Body of pancreas (tissue), 4 donors: ENCODE measurements at places on chromosomes 7 and 10.

DNA sequence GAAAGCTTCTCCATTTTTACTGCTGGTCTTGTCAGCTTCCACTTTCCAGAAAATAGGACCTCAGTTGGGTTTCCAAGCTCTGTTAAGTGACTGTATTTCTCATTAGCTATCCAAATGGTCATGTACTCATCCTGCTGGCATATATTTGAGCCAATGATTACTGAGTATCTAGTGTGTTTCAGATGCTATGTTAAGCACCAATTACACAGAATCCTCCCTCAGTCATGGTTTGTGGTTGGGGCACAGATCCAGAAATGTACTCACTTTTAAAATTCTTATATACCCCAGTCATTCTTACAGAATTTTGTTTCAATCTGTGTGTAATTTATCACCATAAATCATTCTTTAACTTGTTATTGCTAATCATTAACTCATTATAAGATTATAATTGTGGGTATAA, 362.3 kb upstream of the MTPN start:
- no peak overlapping the region for H3K4me3 ChIP-seq
- H3K27ac ChIP-seq: no peak overlapping the region
- no peaks in the 10 kb centered on the region for H3K4me1 ChIP-seq
- no peaks in the 10 kb centered on the region for H3K27me3 ChIP-seq

DNA sequence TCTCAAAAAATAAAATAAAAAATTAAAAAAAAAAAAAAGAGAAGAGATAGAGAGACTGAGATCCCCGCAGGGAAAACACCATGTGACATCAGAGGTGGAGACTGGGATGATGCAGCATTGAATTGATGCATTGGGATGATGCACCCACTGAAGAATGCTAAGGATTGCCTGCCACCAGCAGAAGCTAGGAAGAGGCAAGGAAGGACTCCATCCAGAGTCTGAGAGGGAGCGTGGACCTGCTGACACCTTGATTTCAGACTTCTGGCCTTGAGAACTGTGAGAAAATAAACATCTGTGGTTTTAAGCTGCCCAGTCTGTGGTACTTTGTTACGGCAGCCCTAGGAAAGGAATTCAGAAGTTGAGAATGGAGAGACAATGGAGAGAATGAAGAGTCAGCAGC, 89.8 kb upstream of the PRPS1L1 start:
- no peaks in the 10 kb centered on the region for H3K4me1 ChIP-seq
- no peaks in the 10 kb centered on the region for H3K36me3 ChIP-seq
- no peak overlapping the region for H3K4me3 ChIP-seq
- DNase-seq: peak; percentile 19
- H3K27me3 ChIP-seq: no peaks in the 10 kb centered on the region
- no peak overlapping the region for H3K27ac ChIP-seq

GRCh38 chr10:121591186-121591585, 7.1 kb downstream of the FGFR2 start:
- no peaks in the 10 kb centered on the region for H3K27me3 ChIP-seq
- peak overlapping the region; percentile 49 for H3K27ac ChIP-seq
- no peaks in the 10 kb centered on the region for H3K36me3 ChIP-seq
- no peak for DNase-seq

- H3K4me1 ChIP-seq: peaks cover 5% of the 10 kb centered on the region
- H3K36me3 ChIP-seq: no peaks in the 10 kb centered on the region
- no peak for DNase-seq
- H3K4me3 ChIP-seq: no peak overlapping the region
- no peak overlapping the region for H3K27ac ChIP-seq
- peaks cover 9% of the 10 kb centered on the region for H3K27me3 ChIP-seq
Measured at GRCh38 chr10:69807696-69808095, 6.0 kb downstream of the COL13A1 start.

GRCh38 chr10:82750538-82750937, 875.5 kb downstream of the NRG3 start:
- no peaks in the 10 kb centered on the region for H3K27me3 ChIP-seq
- no peak overlapping the region for H3K27ac ChIP-seq
- H3K4me1 ChIP-seq: no peaks in the 10 kb centered on the region
- H3K4me3 ChIP-seq: no peak overlapping the region

- no peaks in the 10 kb centered on the region for H3K27me3 ChIP-seq
- no peaks in the 10 kb centered on the region for H3K4me1 ChIP-seq
- no peaks in the 10 kb centered on the region for H3K36me3 ChIP-seq
- H3K27ac ChIP-seq: no peak overlapping the region
Measured at GRCh38 chr10:16870331-16870730, 53.1 kb upstream of the RSU1 start.

GRCh38 chr7:159017741-159018140, 126.9 kb downstream of the VIPR2 start:
- no peaks in the 10 kb centered on the region for H3K36me3 ChIP-seq
- no peak for DNase-seq
- no peaks in the 10 kb centered on the region for H3K27me3 ChIP-seq
- H3K27ac ChIP-seq: no peak overlapping the region
- H3K4me3 ChIP-seq: no peak overlapping the region

DNA sequence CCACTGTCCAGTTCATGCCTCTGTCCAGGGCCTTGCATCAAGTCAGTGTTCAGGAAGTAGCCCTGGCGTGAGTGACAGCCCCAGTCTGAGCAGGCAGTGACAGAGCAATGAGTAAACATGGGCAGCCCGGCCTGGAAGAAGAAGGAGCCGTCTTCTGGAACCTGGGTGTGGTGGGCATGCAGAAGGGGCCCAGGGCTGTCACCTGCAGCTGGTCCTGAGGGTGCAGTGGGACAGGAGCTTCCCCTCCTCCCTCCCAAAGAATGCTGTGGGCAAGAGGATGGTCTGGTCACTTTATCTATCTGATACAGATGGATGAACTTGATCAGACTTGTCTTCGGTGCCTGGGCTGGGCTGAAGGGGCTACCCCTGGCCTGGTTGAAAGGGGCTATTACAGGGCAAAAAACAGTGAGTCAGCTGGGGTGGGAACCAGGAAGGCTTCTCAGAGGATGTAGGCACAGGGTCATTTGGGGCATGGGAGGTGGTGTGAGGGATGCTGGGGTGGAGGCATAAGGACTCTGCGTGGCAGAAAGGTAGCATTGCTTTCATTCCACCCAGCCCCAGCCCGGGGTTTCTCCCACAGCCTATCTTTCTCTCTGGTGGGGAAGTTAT, 42.7 kb upstream of the PPIF start:
- no peak overlapping the region for H3K27ac ChIP-seq
- H3K36me3 ChIP-seq: peaks cover 58% of the 10 kb centered on the region
- DNase-seq: no peak
- H3K27me3 ChIP-seq: no peaks in the 10 kb centered on the region

- H3K36me3 ChIP-seq: no peaks in the 10 kb centered on the region
- peaks cover 9% of the 10 kb centered on the region for H3K4me1 ChIP-seq
- no peaks in the 10 kb centered on the region for H3K27me3 ChIP-seq
- H3K27ac ChIP-seq: no peak overlapping the region
Measured at GRCh38 chr7:27961255-27961654, 219.3 kb downstream of the JAZF1 start.

DNA sequence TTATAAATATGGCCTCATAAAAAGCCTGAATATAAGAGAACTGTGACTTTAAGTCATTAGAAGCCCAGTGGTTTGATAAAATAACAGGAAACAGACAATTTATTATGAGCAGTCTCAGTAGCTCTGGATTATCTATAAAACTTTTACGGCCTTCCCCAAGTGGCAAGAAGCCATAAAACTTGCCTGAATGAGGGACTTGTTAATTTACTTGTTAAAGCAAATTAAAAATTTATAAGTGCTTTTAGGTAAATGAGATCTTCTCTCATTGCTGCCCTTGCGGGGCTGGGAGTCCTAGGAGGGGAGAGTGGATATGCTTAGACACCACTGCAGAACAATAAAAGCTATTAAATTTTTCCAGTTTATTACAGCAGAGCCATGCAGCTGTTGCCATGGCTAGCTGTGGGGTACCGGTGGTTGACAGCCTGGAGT, 499.9 kb downstream of the AUTS2 start:
- no peak for DNase-seq
- no peak overlapping the region for H3K4me3 ChIP-seq
- peaks cover 13% of the 10 kb centered on the region for H3K4me1 ChIP-seq
- H3K27ac ChIP-seq: no peak overlapping the region

- H3K36me3 ChIP-seq: peaks cover 10% of the 10 kb centered on the region
- DNase-seq: no peak
- no peak overlapping the region for H3K4me3 ChIP-seq
- no peaks in the 10 kb centered on the region for H3K4me1 ChIP-seq
Measured at GRCh38 chr7:102106625-102107024, 180.0 kb upstream of the SH2B2 start.

GRCh38 chr7:90250601-90251303, 5.8 kb downstream of the CFAP69 start:
- H3K27me3 ChIP-seq: no peaks in the 10 kb centered on the region
- H3K36me3 ChIP-seq: no peaks in the 10 kb centered on the region
- peaks cover 13% of the 10 kb centered on the region for H3K4me1 ChIP-seq

DNA sequence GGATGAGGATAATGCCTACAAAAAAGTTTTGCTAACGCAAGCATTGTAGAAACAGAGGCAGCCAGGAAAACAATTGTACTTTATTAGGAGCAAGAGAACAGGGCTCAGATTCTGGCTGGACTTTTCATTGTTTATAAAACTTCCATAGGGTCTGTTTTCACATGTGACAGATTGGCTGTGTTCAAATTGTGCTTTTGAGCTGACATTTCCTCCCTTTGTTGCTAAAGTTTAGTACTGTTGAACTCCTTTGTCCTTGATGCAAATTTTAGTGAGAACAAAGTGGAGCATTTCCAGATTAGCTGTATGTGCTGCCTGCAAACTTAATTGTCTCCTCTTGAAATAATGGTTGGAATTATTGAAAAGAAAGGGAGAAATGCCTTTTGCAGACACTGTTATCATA, 221.0 kb upstream of the FZD1 start:
- H3K27ac ChIP-seq: no peak overlapping the region
- no peak overlapping the region for H3K4me3 ChIP-seq
- no peak for DNase-seq
- no peaks in the 10 kb centered on the region for H3K27me3 ChIP-seq
- no peaks in the 10 kb centered on the region for H3K4me1 ChIP-seq
